Fibroblast of skin of left quadriceps (primary cell): ENCODE measurements at places on chromosomes 5 and 9.

DNA sequence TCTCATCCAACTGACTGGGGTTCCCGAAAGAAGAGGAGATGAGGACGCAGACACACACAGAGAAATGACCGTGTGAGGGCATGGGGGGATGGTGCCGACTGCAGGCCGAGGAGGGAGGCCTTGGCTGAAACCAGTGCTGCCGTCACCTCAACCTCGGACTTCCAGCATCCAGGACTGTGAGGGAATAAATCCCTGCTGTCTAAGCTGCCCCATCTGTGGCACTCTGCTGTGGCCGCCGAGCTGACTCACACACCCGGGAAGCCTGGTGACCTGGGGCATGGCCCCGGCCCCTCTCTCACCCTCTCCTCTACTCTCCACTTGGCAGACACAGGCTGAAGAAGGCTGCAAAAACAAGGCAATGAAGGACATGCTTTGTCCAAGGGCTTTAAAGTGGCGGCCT is 4.4 kb upstream of the COL5A1 start:
- no peak for DNase-seq

- no peak for DNase-seq
These were observed 69.9 kb downstream of the PLPPR1 start for GRCh38 chr9:101098392-101098791.

- DNase-seq = no peak
These were observed 910 bp upstream of the GARNL3 start for GRCh38 chr9:127263664-127264063.

GRCh38 chr5:140418862-140419520 is 17.4 kb downstream of the ANKHD1 start:
- DNase-seq = no peak

DNA sequence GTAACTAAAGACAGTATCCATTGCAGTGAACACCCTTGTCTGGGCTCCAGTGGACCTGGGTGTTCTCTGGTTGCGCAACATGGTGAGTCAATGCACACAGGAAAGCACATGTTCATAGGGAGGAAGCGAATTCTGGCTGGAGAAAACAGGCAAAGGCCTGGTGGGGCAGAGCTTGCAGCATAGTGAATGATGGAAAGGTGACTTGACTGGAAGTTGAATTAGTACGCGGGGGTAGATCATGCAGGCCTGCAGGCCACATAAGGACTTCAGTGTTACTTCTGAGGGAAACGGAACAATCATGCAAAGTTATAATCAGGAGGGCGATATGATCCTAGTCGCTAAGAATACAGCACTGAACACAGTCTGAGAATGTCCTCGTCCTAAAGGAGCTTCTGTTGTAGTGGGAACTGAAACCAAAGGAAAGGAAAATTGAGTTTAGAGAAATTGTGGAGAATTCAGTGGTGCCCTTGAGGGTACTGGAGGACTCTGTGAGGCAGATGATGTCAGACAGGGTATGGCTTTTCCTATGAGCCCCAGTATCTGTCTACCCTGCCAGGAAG is 71.9 kb upstream of the RANBP3L start:
- peak; percentile 57 for DNase-seq

- no peak for DNase-seq
These were observed 96.5 kb downstream of the DAPK1 start for GRCh38 chr9:87594194-87594593.

DNA sequence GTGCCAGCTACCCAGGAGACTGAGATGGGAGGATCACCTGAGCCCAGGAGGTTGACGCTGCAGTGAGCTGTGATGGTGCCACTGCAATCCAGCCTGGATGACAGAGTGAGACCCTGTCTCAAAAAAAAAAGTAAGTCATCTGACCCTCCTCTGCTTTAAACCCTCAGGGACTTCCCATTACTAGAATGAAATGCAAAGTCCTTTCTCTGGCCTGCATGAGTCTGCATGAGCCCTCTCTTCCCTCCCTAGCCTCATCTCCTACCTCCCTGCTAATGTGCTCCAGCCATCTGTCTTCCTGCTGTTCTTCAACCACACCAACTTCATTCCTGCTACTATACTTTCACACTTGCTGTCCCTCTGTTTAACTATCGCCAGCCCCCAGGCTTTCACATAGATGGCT is 15.3 kb downstream of the IL5 start:
- no peak for DNase-seq

- DNase-seq = peak; percentile 39
These were observed 66.0 kb downstream of the FRMD3 start for GRCh38 chr9:83472221-83472665.

DNA sequence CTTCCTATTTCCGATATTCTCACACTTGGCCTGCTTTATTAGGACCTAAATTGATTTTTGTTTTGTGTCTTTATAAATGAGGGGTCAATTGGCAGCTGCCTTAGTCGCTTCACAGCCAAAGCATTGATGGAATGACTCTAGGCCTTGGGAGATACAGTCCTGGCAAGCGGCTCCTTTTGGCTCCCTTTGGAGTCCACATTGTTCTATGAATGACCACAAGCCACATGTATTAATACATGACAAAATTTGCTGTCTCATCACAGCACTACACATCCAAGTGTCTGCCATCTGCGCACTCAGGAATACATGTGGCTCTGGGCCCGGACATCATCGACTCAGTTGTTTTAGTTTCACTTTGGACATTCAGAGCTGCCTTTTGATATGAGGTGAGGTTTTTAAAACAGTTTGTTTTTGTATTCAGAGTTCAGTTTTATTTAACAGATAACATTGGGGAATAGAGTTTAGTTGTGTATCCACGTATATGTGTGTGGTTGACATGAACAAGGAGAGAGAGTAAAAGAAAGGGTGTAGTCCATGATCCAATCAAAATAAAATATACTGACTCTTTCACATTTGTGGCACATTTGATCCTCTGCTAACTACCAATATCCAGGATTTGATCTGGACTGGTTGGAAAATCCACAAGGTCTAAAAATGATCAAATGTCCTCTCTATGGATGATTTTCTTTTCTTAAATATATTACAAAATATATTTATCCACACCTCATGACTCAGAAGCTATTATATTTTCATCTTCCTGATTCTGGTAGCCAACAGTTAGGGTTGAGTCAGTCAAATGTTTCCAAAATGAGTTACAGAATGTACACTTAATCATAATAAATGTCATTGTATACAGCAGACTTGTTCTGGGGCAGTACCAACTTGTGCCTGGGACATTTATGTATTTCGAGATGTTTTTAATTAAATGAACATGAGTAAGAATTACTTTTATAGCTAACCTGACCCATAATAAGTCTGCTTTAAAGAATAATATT is 114.0 kb upstream of the MTAP start:
- no peak for DNase-seq

DNA sequence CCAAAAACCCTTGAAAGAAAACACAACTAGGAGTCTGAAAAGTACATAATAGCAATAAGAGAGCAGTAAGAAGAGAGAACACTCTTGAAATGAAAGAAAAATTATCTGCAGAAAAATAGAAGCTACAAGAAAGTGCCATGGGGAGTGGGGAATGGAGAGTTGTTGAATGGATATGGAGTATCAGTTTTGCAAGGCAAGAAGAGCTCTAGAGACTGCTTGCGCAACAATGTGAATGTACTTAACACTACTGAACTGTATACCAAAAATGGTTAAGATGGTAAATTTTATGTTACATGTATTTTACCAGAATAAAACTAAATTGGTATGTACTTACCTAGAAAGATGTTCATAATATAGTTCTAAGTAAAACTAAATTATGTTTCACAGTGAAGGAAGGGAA is 54.8 kb upstream of the RASGRF2 start:
- no peak for DNase-seq

- DNase-seq = no peak
These were observed 17.2 kb downstream of the TRIM14 start for GRCh38 chr9:98101868-98102273.
